CD14-positive monocyte (primary cell): ENCODE measurements at places on chromosomes 7 and 10.
A peak's percentile ranks its signal among the peaks of the same experiment; 100 is the strongest.

DNA sequence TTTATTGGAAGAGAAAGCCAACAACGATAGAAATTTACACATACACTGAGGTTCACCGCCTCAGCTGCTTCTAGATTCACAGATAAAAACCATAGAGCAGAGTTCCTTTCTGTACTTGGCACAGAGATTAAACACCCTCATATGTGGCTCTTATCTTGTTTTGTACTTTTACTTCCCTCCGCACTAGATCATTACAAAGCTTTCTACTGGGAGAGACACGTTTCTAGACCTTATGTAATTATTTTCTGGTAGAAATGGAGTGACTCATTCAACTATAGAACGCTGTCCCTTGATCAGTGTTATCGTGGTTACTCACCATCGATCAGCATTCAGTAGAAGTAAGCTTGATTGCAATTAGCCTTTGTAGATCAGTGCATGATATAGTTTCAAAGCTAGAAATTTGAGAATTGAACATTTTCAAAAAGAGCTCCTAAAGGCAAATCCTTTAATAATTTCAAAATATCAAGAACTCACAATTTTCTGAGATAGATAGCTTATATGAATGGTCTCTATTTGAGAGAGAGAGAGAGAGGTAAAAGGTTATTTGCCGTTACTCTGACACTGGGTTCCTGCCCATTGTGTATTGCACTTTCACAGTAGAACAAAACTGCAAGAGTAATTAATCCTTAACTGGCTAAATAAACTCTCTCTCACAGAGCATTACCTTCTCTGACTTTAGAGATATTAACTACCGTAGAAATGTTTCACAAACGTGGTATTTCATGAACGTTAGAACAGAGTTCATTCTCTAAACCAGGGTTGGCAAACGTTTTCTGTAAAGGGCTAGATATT is 26.1 kb upstream of the DNAJC1 start:
- no peak for DNase-seq

DNA sequence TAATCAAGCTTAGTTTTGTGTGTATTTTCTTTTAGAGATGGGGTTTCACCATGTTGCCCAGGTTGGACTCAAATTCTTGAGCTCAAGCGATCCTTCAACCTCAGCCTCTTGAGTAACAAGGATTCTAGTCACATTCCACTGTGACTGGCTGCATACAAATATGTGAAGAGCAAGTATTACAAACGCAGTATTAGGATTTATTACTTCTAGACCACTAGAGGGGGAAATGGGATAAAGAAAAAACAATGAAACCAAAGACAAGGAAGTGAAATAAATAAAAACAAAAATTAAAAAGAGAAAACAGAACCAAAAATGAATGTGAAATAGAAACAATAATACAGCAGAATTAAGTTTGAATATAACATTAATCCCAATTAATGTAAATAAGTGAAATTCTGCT is 308.7 kb downstream of the ANKRD30A start:
- DNase-seq: no peak

- DNase-seq: no peak
Measured at GRCh38 chr10:77383861-77384553, 253.6 kb downstream of the KCNMA1 start.

DNA sequence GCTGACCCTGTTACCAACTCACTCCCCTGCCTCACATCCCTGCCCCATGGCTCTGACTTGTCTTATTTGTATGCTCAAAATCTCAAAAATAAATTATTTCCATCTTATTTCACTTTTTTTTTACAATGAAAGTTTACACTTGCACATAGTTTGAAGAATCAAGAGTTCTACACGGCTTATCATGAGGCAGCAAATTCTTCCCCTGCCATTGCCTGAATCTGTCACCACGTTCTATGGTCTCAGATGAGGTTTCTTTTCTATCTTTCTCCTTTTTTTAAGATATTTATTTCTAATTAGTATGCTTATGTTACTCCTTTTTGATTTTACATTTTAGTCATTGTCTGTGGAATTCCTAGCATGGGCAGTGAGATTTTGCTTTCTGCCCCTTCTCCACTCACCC is 28.4 kb downstream of the ARHGAP22 start:
- peak; percentile 28 for DNase-seq

- DNase-seq: no peak
Measured at GRCh38 chr10:132027423-132027983, 38.2 kb upstream of the JAKMIP3 start.
